ENCODE measurements at places on chromosomes 2 and 18.

- no peak for DNase-seq
Measured at GRCh38 chr2:220835583-220835982, 736.5 kb downstream of the EPHA4 start.

DNA sequence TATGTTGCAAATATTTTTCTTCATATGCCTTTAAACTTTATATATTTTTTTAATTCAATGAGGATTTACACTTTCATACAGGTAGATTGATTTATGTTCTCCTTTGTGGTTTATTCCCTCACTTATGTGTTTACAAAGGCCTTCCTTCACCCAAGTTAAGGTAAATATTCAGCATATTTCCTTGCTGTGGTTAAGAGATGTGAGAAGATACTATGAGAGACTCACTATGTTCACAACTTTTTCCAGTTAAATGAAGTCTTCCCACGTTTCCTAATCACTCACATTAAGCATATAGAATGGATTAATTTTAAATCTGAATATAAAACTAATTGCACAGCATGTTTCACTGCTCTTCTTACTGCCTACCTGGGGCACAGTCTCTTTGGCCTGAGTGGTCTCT lies 597 bp downstream of the PECR start:
- DNase-seq: no peak

GRCh38 chr2:234556848-234557573 lies 60.1 kb upstream of the ARL4C start:
- DNase-seq: no peak

GRCh38 chr2:231258701-231259100 lies 60.3 kb downstream of the ARMC9 start:
- DNase-seq: no peak

GRCh38 chr18:59466980-59467379 lies 107.9 kb upstream of the LMAN1 start:
- DNase-seq: no peak

DNA sequence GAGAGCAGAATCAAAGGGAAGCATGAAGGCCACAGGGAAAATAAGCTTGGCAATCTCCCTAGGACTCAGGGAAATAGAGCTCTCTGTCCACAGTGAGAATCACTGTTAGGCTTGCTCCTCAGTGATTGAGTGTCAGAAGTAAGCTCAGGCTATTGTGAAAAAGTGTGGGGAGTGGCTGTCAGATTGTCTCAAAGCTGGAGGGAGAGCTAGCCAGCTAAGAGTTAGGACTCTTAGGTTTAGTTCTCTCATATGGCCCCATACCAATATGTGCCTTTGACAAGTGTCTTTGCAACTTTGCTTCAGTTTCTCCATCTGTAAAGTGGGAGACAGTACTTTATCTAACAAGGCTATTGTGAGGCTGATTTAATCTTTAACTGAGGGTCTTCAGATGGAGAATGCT lies 17.2 kb downstream of the EIF4E2 start:
- no peak for DNase-seq

- DNase-seq: no peak
Measured at GRCh38 chr2:224973112-224974016, 68.9 kb downstream of the DOCK10 start.

DNA sequence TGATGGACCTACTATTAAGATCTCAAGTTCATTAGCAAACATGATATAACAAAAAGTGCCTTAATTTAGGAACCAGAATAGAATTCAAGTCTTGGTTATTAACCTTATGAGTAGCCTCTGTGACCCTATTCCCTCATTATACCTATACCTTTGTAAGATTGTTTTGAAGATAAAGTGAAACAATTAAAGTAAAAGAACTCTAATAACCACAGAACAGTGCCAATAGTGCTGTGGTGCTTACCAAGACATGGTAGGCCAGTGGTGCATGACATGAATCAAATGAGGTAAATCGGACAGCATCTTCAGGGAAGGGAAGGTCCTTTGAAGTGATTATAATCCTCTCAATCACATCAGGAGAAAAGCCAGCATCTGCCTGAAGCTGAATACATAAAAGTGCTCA lies 36.4 kb downstream of the METTL4 start:
- no peak for DNase-seq

DNA sequence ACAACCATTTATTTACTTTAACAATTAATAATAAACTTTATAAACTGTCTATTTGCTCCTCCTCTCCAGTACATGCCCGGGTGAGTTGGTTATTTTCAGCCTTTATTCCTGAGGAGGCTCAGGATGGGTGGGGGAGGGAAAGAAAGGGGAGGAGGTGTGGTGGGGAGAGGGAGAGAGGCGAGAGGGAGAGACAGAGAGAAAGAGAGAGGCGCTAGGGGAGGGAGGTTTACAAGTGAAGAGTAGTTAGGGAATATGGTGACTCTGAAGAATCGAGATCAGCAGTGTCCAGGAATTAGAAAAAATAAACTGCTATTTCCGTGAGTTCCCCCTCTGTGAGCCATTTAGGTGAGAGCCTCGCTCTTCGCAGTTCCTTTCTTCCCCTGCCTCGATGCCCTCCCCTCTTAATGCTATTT lies 138.9 kb downstream of the MEIS1 start:
- peak; percentile 82 for DNase-seq

DNA sequence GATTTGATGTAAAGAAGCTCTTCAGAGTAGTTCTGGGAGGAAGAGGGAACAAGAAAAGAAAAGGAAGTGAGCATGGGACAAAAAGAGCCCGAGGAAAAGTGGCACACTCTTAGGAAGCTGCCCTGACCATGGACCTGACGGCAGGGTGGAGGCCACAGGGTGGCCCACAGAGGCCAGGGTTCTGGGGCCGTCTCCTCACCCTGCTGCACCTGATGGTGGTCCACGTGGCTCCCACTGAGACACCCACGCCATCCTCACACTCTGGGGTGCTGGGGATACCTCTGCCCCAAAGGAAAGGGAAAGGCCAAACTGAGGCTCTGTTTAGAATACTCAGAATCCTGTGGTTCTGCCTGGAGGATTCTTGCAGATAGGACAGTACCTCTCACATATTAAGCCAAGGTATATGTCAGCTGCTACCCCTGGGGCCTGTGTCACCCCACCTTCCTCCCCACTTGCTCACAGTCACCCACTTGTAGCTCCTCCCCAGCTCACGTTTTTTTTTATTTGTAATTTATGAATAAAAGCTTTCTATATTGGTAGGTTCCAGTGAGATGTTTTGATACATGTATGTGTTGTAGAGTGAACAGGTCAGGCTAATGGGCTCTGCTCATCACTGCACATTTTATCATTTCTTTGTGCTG lies 171.1 kb downstream of the LDLRAD4 start:
- no peak for DNase-seq

- no peak for DNase-seq
Measured at GRCh38 chr2:112239862-112240261, 15.0 kb downstream of the ZC3H8 start.

- DNase-seq: peak; percentile 31
Measured at GRCh38 chr2:24919506-24920097, 435 bp downstream of the ADCY3 start.

GRCh38 chr2:237590272-237591140 lies at the start of gene RAB17:
Gene RAB17, minus strand, starts transcription at chr2:237590734. Its CDS starts 4,580 bp downstream, at chr2:237586154.
- peak; percentile 80 for DNase-seq

DNA sequence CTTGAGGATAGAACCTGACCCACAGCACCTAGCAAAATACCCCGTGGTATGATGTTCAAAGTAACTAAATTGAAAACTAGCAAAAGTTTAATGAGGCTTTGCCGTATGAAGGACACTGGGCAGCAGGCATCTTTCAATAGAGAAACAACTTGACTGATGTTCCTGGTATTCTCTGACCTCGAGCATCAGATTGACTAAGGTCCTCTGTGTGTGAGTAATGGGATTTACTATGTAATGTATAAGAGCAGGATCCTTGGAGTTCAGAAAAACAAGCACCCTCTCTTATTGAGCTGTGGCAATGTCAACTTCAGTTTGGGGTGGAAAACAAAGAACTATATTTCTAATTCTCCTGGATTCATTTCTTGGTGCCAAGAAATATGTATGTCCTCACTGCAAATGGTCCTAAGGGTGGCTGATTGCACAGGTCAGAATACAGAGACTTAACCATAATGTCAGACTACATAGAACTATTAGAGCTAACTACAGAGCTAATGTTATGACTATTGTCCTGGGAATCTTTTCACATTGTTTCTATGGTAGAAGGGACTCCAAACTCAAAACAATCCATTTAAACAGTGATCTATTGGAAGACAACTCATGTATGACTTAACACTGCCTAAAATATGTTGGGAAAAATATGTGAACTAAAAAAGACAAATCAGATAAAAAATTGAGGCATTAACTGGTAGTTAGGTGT lies 4.4 kb downstream of the TNFAIP6 start:
- DNase-seq: no peak

DNA sequence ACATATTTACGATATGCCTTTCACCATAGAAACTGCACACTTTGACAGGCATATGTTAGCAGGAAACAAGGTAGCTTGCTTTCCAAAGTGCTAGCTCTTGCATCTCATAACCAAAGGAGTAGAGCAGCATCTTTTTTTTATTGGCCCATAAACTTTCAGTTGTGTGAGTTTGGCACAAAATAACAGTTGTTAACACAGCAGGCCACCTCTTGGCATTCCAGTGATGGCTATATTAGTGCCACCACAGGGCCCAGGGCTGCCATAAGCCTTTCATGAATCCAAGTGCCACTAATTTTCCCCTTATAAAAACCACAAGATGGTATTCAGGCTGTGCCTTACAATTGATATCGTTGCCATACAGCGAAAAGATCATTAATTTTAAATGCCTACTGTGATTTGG lies 40.3 kb upstream of the KLF7 start:
- no peak for DNase-seq

DNA sequence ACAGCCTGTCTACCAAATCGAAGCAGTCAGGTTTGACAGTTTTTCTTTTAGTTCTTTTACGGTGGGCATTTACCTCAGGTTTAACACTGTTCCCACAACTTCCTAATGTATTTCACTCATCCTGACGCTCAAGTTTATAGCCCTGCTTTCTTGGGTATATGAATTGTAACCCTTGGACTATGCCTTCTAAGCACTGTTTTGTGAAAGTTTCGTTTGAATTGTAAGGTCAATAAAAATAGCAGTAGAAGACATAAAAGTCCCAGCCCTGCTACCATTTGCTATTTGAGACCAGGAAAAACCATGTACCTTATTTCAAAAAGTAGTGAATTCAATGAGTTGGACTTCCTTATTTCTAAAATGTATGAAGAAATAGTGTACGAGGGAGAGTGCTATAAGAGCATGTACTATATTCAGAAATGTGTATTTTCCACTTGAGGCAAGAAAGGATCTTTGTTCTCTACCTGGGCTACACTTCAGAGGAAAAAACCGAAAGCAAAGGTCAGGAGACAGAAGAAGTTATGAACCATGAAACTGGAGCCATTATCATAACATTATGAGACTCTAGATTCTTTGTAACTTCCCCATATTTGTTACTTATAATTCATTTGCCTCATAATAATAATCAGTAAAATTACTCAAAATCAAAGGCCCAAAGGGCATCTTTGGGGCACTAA lies 1.9 kb upstream of the ZC3H15 start:
- DNase-seq: no peak

- DNase-seq: no peak
Measured at GRCh38 chr18:13269013-13269280, 50.4 kb downstream of the LDLRAD4 start.

DNA sequence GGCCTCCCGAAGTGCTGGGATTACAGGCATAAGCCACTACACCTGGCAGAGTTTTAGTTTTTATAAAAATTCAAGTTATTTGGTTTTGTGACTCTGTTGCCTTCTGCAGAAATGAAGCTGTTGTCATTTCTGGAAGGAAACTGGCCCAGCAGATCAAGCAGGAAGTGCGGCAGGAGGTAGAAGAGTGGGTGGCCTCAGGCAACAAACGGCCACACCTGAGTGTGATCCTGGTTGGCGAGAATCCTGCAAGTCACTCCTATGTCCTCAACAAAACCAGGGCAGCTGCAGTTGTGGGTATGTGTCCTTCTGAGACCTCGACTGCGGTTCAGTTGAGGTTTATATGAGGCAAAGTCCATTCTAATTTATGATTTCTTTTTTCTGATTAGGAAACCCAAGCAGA lies 7.2 kb downstream of the MTHFD2 start:
- DNase-seq: no peak

DNA sequence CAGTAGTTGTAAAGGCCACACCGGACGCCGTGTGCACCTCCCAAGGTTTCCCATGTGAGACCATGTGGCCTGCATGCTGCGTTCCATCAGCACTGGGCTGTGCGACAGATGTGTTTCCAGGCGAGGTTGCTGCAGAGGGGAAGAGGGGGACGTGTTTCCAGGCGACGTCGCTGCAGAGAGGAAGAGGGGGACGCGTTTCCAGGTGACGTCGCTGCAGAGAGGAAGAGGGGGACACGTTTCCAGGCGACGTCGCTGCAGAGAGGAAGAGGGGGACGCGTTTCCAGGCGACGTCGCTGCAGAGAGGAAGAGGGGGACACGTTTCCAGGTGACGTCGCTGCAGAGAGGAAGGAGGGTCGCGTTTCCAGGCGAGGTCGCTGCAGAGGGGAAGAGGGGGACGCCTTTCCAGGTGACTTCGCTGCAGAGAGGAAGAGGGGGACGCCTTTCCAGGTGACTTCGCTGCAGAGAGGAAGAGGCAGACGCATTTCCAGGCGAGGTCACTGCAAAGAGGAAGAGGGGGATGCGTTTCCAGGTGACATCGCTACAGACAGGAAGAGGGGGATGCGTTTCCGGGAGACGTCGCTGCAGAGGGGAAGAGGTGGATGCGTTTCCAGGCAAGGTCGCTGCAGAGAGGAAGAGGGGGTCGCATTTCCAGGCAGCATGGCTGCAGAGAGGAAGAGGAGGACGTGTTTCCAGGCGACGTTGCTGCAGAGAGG lies 24.5 kb downstream of the NFATC1 start:
- no peak for DNase-seq

GRCh38 chr2:163878718-163879117 lies 142.9 kb upstream of the FIGN start:
- no peak for DNase-seq

- no peak for DNase-seq
Measured at GRCh38 chr18:51639541-51639940, 442.1 kb upstream of the MEX3C start.

DNA sequence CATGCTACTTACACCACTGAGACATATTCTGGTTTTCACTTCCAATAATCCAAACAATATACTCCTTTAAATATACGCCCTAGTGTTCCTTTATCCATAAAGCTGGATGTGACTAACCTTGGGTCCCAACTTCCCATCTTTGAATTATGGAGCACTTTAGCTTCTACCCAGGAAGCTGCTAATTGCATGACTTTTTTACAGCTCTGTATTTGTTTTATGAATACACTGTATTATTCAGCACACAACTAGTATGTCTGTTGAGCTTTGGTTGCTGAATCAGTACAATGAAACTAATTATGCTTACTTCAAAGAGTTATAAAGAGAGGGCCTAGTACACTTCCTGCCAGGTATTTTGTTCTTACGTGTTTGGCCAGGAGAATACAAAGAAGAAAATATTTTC lies 118.5 kb downstream of the BAZ2B start:
- DNase-seq: no peak

GRCh38 chr2:174286172-174286571 lies 37.8 kb upstream of the OLA1 start:
- no peak for DNase-seq

Data from NCI-H510A treated with DMSO at 0.1 percent for 48 hours (cell line).